ENCODE measurements at places on chromosomes 7 and 10. TPM values are rescaled to one million over a fixed set of nuclear protein-coding genes. Genes with fewer than 3 reads are reported as not detected.

The AMZ1 gene
- 0.88 TPM for total RNA-seq

The MYOZ1 gene
- total RNA-seq: not detected

The CCL24 gene
- total RNA-seq: not detected

The IFIT3 gene
- total RNA-seq: 74.5 TPM
